ENCODE measurements at places on chromosomes 16 and 17.

GRCh38 chr17:45243750-45244149 lies 18.1 kb downstream of the SPATA32 start:
- DNase-seq, result no peak

GRCh38 chr17:6981426-6981825 lies 14.4 kb upstream of the ALOX12 start:
- DNase-seq, result no peak

GRCh38 chr17:4556996-4557395 lies 1.8 kb upstream of the MYBBP1A start:
- DNase-seq, result no peak

DNA sequence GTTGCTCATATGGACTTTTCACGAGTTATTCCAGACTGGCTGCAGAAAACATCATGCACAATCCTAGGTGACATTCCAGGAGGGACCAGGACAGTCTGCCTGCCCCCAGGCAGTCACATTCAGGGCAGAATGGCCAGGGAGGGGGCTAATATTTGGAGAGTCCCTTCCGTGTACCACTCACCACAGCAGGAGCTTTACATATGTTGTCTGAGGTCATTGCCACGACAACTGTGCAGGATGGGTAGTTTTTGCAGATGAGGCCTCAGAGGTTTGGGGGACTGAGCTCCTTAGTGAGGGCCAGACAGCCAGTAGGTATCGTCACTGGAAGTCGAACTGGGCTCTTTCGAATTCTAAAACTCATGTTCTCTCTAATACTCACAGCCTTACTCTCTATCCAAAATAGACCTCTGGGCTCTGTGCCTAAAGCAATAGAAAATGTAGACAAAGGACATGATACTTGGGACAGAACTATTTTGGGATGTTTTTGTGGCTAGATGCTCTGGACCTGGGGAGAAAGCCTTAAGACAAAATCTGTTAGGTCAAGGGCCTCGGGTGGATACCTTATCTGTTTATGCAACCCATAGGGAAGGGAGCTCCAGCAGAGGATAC lies 338.5 kb downstream of the MAF start:
- no peak for DNase-seq

- DNase-seq, result no peak
These were observed 11.5 kb downstream of the CREBBP start for GRCh38 chr16:3868967-3869366.

GRCh38 chr17:12655936-12656335 lies 9.8 kb upstream of the MYOCD start:
- DNase-seq, result no peak

GRCh38 chr17:4950746-4951204 lies at the start of gene ENO3:
Gene ENO3 (plus strand): TSS chr17:4951119. CDS start chr17:4951830, 711 bp downstream.
- no peak for DNase-seq

- DNase-seq, result no peak
These were observed 281.0 kb downstream of the CBLN1 start for GRCh38 chr16:49000594-49000993.

DNA sequence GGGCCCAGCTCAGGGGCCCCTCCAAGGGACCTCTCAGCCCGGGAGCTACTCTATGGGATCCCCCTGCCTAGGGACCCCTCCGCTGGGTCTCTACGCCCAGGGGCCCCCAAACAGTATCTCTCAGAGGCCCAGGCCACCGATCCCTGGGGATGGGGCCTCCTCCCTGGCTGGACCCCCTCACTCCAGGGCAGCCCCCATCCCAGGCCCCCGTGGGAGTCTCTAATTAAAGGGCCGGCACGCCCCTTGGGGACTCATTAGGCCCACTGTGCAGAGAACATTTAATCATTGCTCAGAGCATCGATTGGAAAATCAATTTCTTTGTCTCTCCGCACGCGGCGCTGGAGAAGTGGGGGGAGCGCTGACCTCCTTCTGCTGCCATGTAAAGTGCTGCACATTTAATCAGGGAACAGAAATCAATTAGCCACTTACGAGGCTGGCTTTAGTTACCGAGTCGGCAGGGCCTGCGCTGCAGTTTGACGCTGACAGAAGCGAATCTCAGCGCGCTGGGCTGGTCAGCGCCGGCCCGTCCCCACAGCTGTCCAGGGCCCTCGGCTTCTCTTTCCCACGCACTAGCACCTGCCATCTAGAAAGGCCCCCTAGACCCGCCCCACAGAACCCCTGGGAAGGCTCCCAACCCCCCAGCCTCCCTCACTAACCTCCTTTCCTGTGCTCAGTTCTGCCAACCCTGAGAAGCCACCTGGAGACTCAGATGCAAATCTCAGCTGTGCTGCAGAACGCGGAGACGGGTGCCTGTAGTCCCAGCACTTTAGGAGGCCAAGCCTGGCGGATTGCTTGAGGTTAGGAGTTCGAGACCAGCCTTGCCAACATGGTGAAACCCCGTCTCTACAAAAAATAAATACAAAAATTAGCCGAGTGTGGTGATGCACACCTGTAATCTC lies 20.2 kb upstream of the C1QL1 start:
- DNase-seq, result no peak

- no peak for DNase-seq
These were observed 12.4 kb downstream of the NAT9 start for GRCh38 chr17:74763565-74764387.

DNA sequence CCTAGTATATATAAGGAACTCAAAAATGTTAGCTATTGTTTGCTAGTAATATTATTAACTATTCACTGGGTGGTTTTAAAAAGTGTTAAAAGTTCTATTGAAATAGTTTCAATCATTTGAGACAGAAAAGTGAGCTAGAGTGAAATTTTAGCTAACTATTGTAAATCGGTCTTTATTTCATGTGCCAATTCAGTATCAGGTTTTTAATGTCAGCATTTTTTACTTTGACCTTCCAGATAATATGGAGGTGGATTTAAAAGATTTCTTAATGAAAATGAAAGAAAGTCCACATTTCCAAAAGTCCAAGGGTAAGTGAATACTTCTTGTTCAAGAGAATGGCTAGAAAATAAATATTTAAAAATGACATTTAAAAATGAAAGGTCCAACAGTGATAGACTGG lies 90.9 kb downstream of the EFCAB13 start:
- no peak for DNase-seq

DNA sequence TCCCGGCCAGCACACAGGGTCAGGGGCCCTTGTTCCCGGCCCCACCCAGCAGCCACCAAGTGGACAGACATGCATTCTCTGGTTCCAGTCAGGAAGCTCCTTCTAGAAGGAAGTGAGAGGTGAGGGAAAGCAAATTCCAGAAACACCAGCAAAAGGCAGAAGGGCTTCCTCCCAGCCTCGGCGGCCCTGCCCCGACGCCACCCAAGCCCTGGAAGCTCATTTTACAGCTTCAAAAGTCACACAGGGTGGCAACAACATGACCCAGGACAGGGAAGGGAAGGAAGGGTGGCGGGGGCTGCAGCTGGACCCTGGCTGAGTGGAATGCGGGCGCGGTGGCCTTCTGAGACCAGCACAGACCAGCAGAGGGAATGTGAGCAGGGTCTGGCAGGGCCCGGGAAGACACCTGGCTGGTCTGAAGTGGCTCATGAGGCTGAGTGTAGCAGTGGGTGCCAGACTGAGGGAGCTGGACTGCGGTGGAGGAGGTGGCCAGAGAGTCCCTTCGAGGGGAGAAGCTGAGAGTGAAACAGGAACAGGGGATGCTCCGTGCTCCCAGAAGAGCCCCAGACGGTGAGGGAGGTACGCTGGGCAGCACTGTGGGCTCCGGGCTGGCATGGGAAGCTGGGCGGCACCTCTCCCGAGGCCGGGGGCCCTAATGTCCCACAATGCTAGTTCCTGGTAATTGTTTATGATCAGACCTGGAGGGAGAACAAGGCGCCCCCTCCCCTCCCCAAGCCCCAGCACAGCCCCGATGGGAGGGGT lies 1.9 kb upstream of the UNC13D start:
- no peak for DNase-seq

GRCh38 chr16:49937886-49938285 lies 82.0 kb upstream of the ZNF423 start:
- no peak for DNase-seq

DNA sequence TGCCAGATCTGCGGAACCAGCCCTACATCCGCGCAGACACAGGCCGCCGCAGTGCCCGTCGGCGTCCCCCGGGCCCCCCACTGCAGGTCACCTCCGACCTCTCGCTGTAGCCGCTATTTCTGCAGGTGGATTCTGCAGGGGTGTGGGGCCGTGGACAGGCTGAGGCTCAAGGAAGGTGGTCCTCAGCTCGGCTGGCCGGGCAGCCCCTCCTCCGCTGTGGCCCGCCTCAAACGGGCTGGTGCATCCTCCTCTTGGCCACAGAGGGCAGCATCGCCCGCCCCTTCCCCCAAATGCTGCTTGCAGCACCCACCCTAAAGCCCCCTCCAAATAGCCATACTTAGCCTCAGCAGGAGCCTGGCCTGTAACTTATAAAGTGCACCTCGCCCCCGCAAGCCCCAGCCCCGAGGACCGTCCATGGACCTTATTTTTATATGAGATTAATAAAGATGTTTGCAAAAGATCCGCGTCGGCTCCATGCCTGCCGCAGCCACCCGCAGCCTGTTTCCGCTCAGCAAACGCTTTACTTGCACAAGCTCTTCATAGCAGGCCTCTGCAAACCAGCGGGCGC lies 14.9 kb downstream of the SPATA32 start:
- no peak for DNase-seq

DNA sequence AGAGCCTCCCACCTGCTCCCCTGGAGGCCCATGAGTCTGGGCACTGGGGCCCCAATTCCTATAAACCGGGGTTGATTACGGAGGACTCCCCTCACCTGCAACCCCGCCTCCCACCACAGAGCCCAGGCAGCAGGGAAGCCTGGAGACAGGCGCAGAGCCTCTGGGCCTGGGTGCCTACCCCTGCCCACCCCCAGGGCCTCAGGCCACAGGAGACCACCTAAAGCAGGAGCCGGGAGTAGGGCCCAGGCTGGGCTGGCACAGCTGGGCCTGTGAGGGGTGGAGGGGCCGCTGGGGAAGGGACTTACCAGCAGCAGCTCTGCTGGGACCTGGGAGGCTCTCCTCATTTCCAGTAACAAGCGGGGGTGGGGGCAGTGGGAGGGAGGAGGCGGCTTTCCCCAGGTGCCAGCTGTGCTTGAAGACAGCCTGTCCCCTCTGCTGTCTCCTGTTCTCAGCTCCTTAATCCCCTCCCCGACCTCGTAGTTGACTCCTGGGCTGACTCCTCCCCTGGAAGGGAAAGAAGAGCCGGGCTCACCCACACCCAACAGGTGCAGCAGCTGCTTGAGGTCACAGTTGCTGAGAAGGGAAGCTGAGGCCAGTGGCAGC lies 46.8 kb downstream of the TMEM235 start:
- DNase-seq, result no peak

DNA sequence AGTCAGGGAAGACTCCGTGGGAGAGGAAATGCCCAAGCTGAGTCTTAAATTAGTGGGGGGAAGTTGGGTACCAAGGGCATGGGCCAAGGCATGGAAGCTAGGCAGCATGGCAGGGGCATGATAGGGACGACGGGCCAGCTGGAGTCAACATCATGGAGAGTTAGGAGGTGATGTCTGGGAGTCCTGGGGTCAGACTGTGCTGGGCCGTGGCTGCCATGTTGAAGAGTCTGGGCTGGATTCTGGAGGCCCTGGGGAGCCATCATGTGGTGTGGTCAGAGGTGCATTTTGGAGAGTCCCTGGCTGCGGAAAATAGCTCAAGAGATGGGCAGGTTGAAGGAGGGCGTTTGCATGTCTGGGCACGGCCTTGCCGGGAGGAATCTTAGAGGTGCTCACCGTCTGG lies 85.2 kb downstream of the SDR42E1 start:
- no peak for DNase-seq

DNA sequence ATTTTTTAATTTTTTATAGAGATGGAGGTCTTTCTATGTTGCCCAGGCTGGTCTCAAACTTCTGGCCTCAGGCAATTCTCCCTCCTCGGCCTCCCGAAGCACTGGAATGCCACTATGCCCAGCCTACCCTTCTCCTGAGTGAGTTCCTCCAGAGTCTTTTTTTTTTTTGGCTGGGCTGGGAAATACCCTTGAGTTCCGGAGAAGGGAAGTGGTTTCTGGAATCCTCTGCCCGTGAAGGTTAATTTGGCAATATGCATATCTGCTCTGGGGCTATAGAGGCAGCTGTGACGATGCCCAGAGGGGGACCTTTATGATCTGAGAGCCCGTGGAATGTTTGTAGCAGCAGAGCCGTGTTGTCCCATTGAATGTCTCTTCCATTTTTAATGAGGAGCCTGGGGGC lies 217.5 kb downstream of the RBFOX1 start:
- no peak for DNase-seq

DNA sequence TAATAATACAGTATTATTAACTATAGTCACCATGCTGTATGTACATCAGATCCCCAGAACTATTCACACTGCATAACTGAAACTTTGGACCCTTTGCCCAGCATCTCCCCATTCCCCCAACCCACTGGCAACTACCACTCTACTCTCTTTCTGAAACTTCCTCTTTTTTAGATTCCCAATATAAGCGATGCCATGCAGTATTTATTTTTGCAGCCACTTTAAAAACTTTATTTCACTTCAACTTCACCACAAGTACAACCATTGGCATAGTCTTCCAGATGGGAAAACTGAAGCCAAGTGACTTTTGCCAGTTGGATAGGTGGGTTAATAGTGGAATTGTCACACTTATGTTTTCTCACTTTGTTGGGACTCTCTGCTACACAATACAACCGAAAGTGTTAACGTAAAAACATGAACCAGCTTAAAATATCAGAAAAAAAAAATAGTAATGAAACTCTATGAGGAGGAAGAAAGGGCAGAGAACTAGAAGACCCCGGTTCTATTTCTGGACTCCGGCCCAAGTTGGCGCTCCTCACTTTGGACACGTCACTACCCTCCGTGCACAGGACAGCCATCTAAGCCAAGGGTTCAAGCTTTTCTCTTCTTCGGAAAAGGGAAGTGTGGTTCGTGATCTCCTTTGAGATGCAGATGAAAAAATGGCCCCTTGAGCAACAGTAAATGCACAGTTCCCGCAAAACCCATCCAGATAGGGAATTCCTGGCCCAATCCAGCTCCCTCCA lies 743 bp downstream of the SHCBP1 start:
- no peak for DNase-seq

DNA sequence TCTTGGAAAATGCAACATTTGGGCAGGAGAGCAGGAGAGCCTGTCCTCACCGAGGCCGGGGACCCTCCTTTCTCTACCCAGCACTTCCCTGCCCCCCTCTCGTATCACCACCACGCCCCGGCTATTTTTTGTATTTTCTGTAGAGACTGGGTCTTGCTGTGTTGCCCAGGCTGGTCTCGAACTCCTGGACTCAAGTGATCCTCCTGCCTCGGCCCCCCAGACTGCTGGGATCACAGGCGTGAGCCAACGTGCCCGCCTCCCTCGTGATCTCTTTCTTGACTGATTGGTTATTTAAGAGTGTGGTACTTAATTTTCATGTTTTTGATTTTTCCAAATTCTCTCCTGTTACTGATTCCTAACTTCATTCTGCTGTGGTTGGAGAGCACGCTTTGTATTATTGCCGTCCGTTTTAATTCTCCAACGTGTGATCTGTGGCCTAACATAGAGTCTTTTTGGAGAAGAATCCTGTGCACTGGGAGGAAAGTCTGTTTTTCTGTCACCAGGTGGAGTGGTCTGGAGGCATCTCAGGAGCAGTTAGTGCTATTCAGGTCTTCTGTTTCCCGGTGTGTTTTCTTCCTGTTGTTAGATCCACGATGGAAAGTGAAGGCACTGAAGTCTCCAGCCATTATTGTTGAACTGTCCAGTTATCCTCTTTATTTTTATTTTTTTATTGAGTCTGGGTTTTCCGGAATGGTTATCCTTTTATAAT lies 40.4 kb downstream of the ZNF778 start:
- DNase-seq, result no peak

Data from right atrium auricular region (tissue), 2 donors.